Activated CD8-positive, alpha-beta memory T cell treated with anti-CD3 and anti-CD28 coated beads for 24 hours (primary cell): ENCODE measurements at places on chromosomes 1 and 21.

DNA sequence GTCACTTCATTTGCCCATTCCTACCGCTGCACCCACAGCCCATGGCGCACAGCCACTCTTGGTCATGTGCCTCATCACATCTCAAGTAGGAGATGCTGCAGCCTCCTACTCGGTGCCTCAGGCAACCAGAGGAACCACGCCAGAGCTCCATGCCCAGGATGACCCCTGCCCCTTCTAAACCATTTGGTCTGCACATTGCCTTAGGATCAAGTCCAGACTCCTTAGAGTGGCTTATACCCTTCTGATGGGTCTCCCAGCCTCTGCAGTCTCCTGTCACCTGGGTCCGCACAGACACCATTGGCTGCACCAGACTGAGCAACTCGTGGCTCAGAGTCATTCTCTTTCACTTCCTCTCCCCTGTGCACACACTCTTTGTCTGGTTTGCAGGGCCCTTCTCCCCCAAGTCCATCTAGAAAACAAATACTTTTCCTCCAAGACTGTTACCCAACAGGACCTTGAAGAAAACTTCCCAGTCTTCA is 2.2 kb upstream of the ADORA3 start:
- peak; percentile 62 for DNase-seq

- no peak for DNase-seq
Observed at GRCh38 chr1:88768816-88769215, 84.7 kb downstream of the PKN2 start.

DNA sequence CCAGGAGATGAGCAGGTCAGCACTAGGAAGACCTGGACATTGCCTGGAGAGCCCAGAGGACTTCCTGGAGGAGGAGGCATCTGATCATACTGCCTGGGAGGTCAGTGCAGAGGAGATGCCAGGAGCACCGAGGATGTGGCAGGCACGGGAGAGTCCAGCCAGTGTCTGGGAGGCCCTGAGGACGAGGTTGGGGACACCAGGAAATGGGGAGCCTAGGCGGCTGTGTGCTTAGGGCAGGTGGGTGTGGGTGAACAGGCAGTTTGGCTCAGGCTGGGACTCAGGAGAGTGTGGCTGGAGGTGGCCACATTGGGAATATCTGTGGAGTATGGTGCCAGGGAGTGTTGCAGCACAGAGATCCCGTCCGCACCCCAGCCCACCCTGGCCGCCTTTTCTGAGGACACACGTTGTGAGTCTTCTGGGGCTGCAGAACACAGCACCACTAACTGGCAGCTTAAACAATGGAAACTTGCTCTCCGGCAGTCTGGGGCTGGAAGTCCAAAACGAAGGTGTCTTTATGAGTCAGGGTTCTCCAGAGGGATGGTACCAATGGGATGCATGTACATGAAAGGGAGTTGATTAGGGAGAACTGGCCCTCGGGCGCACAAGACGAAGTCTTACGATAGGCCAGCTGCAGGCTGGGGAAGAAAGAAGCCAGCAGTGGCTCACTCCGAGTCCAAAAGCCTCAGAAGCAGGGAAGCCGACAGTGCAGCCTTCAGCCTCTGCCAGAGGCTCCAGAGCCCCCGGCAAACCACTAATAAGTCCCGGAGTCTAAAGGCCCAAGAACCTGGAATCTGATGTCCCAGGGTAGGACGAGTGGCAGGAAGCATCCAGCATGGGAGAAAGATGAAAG is 58.0 kb downstream of the FAAP20 start:
- no peak for DNase-seq

- no peak for DNase-seq
Observed at GRCh38 chr1:159838715-159839114, 12.0 kb downstream of the SLAMF8 start.

DNA sequence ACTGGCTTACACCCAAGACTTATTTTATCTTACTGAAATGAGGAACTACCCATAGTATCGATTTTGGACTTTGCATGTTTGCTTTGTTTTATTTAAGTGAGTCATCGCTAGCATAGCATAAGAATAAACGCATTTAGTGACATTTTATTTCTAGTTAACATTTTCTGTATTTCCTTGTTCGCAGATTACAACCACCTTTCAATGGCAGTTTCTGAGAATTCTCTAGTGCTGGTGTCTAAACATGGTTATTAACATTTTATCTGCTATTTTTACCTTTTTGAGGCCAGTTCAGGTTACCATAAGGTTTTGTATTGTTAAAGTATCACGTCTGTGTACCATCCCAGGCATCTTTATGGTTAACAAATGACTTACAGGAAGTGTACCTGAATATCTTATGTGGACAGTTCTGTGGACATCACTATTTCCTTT is 24.5 kb downstream of the EEIG2 start:
- no peak for DNase-seq

DNA sequence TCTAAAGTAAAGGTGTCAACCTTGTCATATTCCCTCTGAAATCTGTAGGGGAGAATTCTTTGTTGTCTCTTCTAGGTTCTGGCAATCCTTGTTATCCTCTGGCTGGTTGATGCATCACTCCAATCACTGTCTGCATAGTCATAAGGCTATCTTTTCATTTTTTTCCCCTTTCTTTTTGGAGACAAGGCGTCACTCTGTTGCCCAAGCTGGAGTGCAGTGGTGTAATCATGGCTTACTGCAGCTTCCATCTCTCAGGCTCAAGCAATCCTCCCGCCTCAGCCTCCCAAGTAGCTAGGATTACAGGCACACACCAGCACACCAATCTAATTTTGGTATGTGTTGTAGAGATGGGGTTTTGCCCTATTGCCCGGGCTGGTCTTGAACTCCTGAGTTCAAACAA is 12.9 kb downstream of the DPYD start:
- DNase-seq: no peak

DNA sequence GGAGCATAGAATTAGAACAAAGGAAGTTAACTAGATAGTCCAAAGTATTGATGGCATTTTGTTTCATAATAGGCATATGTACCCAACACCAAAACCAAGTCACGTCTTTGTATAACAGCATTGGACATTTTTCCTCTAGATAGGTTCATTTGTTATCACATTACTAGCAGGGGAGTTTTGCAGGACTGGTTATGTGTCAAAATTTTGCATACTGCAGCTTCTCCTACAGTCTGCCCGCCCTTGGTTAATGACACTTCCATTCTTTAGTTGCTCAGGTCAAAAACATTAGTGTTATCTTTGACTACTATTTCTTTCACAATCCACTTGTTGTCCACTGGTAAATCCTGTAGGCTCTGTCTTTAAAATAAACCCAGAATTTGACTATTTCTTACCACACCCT is 8.9 kb downstream of the CAPZA1 start:
- DNase-seq: no peak

DNA sequence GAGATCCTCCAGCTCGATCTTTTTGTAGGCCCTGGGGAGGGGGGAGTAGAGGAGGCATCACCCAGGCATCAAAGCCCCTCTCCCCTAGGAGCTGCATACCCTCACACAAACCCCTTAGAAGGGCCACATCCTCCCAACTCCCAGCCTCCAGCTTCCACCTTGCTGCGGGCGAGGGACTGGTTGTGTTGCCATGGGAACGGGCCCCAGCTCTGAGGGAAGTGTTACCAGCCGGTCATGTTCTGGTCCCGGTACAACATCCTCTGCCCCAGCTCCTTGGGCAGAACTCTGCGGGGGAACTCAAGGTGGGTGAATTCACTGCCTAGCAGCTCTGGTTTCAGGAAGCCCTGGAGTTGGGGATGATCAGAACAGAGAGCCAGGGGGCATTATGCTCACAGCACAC is 4.1 kb downstream of the PPM1J start:
- no peak for DNase-seq

GRCh38 chr21:35072960-35073359 is 23.9 kb upstream of the RUNX1 start:
- DNase-seq: no peak

DNA sequence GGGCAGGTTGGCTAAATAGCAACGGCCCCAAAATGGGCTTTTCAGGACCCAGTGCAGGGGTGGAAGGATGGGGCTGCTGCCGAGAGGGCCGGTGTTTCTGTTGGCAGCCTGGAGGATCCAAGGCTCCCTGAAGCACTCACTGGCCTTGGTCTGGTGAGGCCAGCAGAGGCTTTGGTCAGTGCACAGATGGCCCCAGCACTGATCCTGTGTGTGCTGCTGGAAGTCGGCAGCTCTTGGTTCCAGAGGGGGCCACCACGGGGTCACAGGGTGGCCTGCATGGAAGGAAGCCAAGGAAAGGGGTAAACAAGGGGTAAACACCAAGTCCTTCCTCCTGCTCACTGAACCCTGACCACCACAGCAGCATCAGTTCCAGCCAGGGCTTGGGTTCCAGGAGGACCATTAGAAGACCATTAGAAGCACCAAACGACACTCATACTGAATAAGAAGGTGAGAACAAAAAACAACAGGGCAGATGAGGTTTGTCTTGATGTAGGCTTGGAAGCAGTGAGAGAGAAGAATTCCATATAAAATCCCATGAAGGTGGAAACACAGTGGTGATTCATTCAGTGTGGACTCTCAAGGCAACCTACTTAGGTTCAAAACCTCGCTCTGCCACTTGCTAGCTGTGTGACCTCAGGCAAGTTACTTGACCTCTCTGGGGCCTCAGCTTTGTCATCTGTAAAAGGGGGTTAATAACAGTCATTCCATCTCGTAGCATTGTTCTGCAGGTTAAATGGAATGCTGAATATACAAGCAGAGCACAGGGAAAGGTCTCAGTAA is 184.5 kb downstream of the RUNX1 start:
- DNase-seq: peak; percentile 50

DNA sequence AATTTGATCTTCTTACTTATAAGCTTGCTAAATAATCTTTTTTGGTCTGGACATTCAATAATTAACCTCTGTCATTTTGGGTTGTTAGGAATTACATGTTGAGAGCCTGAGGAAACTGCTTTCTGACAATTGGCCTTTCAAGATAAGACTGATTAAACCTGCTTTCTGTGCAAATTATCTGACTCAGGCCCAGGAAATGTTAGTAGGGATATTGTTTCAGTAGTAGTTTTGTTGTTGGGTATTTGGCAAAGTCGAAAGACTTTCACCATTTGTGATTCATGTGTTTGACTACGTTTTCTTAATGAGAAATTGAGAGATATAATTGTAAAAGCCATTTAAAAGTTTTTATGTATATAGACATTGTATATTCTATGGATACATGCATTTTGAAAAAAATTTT is 81.1 kb upstream of the GPR88 start:
- DNase-seq: no peak

- no peak for DNase-seq
Observed at GRCh38 chr1:3594706-3595377, 16.5 kb downstream of the MEGF6 start.

GRCh38 chr1:236659792-236660587 is 26.3 kb upstream of the ACTN2 start:
- DNase-seq: no peak

DNA sequence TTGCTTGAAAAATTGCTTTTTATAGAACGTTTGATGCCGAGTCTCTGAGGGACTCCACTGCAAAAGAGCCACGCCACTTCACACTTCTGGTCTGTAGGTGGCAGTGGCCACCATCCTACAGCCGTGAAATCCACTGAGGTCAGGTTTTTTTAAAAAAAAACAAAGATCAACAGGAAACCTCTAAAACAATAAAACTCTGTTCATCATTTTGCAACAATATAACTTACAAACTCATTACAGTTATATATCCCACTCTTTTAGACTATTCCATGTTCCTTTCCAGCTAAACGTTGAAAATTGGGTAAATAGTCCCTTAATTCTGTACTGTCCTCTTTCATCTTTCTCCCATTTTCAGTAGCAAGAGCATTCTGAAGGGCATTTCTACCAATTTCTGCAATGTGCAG is 64.6 kb upstream of the FMN2 start:
- DNase-seq: no peak

- no peak for DNase-seq
Observed at GRCh38 chr21:14616380-14617039, 70.4 kb upstream of the SAMSN1 start.

DNA sequence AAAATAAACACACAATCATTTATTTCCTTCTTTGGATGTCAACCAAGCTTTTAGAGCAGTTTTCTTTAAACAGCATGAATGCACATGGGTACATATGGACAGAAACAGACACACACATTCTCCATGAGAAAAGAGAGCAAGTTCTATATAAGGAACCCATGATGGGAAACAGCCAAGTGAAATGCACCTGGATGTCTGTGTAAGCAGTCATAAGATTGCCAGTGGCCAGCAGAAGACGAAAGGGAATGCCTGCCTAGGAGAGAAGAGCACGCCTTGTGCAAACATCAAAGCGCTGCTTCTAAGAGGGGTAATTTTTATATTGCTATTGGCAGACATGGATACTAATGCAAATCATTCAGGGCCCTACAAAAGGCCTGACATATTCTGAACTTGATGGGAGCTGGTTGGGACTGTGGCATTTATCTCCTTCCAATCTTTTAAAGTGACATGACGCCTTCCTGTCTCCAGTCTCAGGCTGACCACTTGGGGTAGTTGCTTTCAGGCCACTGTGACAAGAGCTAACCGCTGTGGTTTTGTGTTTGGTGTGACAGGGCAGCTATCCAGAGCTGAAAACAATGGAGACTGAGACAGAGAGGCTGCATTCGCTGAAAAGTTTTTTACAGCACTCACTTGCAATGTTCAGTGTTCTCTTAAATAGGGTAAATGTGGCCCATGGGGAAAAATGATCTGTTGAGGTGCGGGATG is 75.0 kb upstream of the DPT start:
- DNase-seq: no peak

DNA sequence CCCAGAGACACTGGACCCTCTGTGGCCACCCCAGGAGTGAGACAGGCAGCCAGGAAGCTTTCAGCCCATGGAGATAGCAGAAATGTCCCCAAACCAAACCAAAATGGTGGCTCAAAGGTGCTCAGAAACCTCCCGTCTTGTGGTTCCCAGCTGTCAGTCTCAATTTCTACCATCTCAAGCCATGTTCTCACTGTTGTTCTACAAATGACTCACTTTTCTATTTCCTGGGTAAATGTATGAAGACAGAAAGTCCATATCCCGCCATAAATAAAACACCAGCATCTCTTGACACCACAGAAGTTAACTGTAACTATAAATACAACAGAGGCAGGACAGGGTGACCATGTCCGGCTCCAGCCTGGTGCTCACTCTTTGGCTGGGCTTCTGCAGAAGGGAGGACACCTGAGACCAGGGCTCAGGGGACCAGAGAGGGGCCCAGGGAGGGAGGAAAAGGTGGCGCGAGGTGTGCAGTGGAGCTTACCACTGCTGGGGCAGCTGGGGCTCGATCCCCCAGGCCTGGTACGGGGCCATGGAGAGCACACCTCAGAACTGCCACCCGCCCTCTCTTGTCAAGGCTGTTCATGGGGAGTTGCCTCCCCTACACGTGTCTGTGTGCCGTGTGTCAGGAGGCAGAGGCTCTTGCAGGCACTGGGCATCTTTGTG is 43.6 kb downstream of the EPHB2 start:
- no peak for DNase-seq

- no peak for DNase-seq
Observed at GRCh38 chr1:50300297-50300696, 122.9 kb downstream of the DMRTA2 start.
